ENCODE measurements at places on chromosomes 6 and 20. TPM values are rescaled to one million over a fixed set of nuclear protein-coding genes. Genes with fewer than 3 reads are reported as not detected.

GLP1R gene
- total RNA-seq = not detected

ARFGEF3 gene
- 0.06 TPM for total RNA-seq

TMEM170B gene
- 0.81 TPM for total RNA-seq

AKAP7 gene
- 8.8 TPM for total RNA-seq

POU5F1 gene
- total RNA-seq = 0.20 TPM

ZNF335 gene
- total RNA-seq = 40.4 TPM

TNFRSF21 gene
- total RNA-seq = 0.27 TPM

Data from activated CD4-positive, alpha-beta T cell treated with anti-CD3 and anti-CD28 coated beads, Interleukin-2, amount 10 ng/mL, durations not matched to agents 7 days and 5 days (primary cell).